ENCODE measurements at places on chromosomes 3 and 15. TPM values are rescaled to one million over a fixed set of nuclear protein-coding genes. Genes with fewer than 3 reads are reported as not detected.

UACA gene
- 170 TPM for total RNA-seq

PLSCR2 gene
- 0.34 TPM for total RNA-seq

GABRB3 gene
- total RNA-seq, result 0.28 TPM

SENP8 gene
- 2.7 TPM for total RNA-seq

ACAD11 gene
- total RNA-seq, result 24.2 TPM

NLGN1 gene
- total RNA-seq, result 2.6 TPM

CPNE9 gene
- total RNA-seq, result not detected

FAM81A gene
- total RNA-seq, result not detected

MYO5C gene
- 44.2 TPM for total RNA-seq

SV2B gene
- total RNA-seq, result 2.6 TPM

DNA sequence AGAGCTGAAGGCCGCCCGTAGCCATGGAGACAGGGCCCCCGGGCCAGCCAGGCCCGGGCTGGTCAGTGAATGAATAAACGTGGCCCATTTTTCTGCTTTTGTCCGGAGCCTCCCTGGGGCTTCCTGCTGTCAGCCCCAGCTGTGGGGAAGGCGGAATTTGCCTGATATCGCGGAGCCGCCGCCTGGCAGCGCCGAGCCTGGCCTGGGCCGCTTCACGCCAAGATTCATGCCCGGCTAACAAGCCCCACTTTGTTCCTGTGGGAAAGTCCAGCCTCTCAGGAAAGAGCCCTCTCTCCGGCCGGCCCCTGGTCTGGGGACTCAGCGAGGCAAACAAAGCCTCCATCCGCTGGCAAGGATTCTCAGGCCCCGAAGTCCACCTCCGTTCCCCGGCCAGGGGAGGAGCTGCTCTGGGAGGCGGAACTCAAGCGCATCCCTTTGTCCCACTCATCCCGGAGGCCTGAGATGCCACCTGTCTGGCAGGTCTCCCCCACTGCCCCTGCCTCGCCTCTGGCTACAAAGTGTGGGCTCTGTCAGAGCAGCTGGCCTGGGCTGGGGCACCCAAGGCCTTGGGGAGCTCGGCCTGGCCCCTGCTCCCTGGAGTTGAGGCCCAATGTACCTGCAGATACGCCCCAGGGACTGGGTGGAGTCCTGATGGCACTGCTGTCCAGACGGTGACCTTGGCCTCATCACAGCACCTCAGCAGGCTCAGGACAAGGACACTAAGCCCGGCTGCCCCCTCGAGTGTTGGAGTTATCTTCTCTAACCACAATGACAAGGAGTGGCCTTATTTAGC is 51.6 kb upstream of the SLC6A11 start:
- DNase-seq, result no peak

- DNase-seq, result no peak
These were observed 25.9 kb upstream of the PLXNA1 start for GRCh38 chr3:126956866-126957650.

- DNase-seq, result no peak
These were observed 457 bp upstream of the DNAJA4 start for GRCh38 chr15:78263907-78264303.

GRCh38 chr3:177443469-177443868 is 246.2 kb upstream of the TBL1XR1 start:
- DNase-seq, result peak; percentile 12

DNA sequence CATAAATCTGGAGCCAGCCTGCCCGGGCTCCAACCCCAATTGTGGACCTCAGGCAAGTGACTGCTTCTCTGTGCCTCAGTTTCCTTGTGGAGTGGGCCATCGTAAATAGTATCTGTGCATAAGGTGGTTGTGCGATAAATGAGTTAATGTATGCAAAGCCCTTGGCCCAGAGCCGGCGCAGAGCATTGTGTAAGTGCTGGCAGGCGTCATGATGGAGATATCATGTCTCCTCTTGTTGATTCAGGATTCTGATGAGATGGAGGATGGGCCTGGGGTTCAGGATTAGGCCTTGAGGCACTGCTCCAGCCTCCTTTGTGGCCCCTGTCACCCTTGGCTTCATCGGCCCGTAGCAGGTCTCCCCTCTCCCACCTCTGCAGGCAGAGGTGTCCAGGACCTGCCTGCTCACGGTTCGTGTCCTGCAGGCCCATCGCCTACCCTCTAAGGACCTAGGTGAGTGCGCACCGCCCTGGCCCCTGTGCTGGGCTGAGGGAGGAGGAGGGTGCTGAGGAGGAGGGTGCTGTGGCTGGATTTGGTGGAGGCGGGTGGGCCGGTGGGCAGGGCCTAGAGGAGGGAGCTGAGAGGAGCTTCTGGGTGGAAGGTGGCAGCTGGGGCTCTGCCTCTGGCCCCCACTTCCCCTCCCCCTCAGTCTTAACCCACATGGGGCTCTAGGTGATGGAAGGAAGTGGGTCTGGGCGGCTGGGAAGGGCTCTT is 1.3 kb downstream of the PLA2G4B start:
- DNase-seq, result no peak

GRCh38 chr3:131605916-131606315 is 103.1 kb upstream of the MRPL3 start:
- DNase-seq, result no peak

DNA sequence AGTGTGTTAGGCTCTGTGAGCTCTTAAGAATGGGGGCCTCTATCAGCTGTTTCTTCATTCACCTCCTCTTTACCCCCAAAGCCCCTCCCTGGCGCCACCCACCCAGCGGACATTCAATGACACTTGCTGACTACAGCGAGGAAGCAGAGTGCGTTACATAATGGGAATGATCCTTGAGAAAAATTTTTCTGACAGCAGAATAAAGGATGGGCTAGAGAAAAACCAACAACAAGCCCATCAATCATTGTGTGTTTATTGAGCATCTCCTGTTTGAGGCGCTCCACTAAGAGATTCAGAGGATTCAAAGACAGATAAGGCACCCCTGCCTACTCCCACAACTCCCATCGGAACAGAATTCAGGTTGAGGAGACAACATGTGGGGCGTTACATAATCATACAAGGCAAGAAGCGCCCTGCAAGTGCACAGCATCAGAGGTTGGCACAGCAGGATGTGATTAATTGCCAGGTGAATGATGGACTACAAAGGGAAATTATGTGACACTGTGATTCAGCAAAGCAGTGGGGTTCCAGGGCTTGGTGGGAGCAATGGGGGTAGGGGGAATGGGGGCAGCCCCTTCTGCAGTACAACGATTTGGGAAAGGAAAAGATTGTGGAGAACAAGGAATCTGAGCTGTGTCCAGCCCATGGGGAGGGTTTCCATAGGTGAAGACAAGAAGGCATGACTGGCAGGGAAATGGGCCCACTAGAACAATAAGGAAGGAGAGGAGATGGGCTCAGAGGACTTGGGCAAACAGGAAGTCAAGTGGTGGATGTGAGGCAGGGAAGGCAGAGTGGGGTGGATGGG is 141.3 kb upstream of the ATP2B2 start:
- DNase-seq, result no peak

GRCh38 chr15:76802411-76802810 is 102.7 kb downstream of the SCAPER start:
- DNase-seq, result no peak

- DNase-seq, result no peak
These were observed 348.5 kb upstream of the ROBO1 start for GRCh38 chr3:80116281-80116680.

DNA sequence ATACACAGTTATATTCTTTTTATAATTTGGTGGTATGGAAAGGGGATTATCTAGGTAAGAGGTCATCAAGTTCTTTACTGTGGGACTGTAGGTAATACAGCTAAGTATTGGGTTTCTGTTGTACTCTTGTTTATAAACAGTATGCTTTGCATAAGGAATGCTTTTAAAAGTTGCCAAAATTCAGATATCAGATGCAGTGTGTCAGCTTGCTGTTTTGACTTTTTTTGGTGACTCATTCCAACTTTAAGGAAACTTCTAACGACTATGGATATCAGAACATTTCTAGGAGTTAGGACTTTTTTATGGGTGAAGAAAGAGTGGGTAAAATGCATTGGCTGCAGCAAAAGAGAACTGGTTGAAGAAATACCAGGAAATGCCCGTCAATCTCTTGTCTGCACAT is 2.8 kb downstream of the SCAANT1 start:
- no peak for DNase-seq

GRCh38 chr15:35932531-35932930 is 386.6 kb upstream of the DPH6 start:
- DNase-seq, result no peak

- DNase-seq, result no peak
These were observed 592.0 kb downstream of the ZNF385D start for GRCh38 chr3:21158861-21159542.

DNA sequence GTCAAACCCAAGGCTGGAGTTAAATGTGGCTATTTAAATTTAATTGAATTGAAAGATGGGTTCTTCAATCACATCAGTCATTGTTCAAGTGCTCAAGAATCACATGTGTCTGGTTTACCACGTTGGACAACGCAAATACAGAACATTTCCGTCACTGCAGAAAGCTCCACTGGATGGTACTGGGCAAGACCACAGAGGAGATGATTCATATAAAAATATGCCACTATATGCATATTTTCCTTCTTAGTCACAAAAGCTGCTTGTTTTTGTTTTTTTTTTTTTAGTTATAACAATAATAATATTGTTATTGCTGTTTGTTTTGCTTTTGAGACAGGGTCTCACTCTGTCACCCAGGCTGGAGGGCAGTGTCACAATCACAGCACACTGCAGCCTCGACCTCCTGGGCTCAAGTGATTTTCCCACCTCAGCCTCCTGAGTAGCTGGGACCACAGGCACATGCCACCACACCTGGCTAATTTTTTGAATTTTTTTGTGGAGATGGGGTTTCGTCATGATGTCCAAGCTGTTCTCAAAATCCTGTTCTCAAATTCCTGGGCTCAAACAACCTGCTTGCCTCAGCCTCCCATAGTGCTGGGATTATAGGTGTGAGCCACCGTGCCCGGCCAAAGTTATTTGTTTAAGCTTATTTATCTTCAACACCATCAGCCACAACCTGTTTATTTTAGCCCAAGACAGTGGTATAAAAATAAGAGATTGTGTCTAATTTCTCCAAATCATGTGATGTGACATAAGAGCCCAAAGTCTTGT is 19.4 kb downstream of the RTP3 start:
- peak; percentile 75 for DNase-seq

DNA sequence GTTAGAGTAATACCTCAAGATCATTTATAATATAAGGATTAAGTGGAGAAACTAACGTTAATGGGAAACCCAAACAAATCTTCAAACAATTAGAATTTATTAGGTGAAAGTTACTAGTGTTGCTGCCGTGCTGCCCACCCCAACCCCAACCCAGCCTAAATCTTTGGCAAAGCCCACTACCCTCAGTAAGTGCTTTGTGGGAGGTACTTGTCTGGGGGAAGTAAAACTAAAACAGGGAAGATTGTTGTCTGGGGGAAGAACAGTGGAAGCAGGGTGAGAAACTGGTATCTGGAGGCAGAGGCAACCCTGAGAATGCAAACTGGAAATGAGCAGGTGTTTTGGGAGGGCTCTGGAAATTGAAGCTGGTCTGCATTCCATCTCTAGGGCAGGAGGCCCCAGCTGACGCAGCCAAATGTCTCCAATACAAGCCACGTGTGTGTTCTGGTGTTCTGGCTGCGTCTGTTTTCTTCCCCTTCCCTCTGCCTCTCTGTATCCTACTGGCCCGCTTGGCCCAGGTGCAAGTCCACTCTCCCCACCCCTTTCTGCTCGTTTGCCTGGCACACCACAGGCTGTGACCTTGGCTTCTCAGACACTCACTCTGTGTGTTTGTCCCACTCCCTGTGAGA is 32.7 kb downstream of the FEM1B start:
- no peak for DNase-seq

- no peak for DNase-seq
These were observed 193.9 kb downstream of the NLGN1 start for GRCh38 chr3:173591401-173591800.

DNA sequence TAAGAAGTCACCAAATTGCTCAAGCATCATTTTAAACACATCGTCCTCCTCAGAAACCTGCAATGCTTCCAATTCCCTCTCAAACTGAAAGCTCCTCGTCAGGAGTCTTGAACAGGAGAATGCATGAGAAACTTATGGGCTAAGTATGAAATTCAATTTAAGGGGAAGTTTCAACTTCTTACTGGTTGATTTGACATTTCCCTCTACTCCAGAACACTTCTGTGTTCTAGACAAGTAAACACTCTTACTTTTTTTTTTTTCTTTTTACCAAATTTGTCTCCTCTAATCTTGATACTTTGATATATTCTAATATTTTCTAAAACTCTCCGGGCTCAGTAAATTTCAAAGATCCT is 181.7 kb downstream of the RSL24D1 start:
- no peak for DNase-seq

DNA sequence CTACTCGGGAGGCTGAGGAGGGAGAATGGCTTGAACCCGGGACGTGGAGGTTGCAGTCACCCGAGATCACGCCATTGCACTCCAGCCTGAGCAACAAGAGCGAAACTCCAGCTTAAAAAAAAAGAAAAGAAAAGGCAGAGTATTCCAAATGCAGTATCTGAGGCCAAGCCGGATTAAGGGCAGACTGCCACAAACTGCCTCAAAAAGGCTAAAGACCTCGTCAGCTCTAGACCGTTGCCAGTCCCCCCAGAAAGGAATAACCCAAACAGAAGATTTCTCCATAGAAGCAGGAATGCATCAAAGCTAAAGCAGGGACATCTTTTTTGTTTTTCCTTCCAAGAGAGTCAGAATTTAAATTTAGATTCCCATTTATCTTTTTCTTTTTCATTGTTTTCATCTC is 72.9 kb downstream of the TM4SF4 start:
- no peak for DNase-seq

DNA sequence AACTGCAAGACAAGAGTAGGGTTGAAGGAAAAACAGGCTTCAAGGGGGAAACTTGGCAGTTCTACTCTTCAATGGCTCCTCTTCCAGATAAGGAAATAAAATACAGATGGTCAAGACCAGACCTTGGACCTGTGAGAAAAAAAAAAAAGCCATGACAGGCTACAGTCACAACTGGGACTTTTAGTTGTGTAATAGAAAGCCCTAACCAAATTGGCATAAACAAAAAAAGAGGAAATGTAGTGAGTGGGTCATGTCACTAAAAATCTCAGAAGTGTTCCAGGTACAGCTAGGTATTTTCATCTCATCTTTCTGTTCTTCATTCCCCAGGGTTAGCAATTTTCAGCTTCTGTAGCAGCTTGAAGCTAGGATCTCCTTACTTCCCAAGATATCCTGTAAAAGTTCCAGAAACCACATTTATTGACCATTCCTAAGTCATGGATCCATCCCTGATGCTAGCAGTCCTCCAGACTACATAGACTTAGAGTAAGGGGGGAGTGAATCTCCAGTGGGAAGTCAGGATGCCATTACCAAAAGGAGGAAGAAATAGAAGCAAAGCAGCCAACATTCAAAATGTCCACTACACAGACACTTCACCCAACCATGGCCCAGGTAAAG is 61.0 kb upstream of the CSTA start:
- no peak for DNase-seq

- no peak for DNase-seq
These were observed 151.1 kb upstream of the MITF start for GRCh38 chr3:69588170-69588569.

DNA sequence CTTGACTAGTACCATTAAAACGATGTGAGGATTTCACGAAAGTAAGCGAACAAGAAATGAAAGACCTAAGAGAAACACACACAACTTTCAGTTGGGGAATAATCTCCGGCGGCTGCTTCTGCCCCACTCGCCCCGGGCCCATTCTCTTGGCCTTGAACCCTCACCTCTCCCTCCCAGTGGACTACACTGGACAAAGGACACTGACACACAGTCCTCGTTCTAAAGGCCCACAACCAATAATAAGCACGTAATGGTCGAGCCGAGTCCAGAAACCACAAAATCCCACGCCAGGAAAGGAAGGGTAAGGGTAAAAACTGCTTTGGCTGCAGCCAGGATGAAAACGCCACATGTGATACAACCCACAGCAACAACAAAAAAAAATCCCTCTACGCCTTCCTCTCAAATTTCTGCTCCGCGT is 469 bp downstream of the ZNF770 start:
- DNase-seq, result no peak
